ENCODE measurements at places on chromosomes 2 and 18. TPM values are rescaled to one million over a fixed set of nuclear protein-coding genes. Genes with fewer than 3 reads are reported as not detected.

Gene MEIS1
- total RNA-seq, result 158 TPM

Gene ZC3H6
- total RNA-seq, result 15.5 TPM

Gene SMCHD1
- total RNA-seq, result 40.3 TPM

Gene WDR54
- 42.3 TPM for total RNA-seq

Gene HNMT
- total RNA-seq, result 135 TPM

Gene DOK6
- total RNA-seq, result 21.3 TPM

Gene AP1S3
- 14.2 TPM for total RNA-seq

Gene MAPK4
- total RNA-seq, result 2.6 TPM

DNA sequence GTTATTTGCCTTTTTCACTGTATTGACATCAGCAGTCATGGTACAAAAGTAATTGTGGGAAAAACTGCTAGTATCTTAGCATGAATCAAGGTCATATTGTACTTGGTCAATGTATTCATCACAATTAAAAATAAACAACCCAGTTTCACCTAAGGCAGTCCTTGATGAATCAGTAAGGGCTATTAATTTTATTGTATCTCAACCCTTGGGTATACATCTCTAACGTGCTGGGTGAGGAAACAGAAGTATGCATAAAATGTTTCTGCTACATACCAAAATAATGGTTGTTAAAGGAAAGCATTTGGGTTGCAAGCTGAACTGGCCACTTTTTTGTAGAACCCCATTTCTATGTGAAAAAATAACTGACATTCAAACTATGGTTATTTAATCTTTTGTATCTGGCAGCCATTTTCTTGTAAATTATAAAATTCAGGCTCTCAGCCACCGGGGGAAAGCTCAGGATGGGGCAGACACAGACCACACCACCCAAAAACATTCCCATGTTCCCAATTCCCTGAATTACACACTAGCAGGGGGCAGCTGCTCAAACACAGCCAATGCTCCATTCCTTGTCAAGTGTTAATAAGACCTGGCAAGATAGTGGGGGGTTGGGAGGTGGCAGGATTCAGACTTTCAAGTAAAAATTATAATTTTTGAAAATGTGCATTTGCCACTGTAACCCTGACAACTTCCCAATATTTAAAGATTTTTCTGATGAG lies 49.3 kb downstream of the OLA1 start:
- no peak for DNase-seq

DNA sequence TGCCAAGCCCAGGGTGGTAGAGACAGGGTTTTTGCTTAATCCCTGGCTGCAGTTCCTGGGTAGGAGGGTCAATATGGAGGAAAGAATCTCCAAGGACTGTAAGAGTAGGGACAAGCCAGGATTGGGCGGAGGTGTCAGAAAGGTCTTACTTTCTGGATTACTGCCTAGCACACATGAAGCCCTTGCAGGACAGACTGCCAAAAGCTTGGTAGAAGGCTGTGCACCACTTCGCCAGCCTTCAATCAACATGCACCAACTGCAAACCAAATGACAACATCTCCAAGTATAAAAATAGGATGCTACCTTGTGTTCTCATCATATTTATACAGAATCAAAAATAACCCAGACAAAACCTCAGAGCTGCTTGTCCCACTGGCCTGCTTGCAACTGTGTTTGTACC lies 3.7 kb downstream of the ZNF142 start:
- no peak for DNase-seq

GRCh38 chr2:22003270-22003669 lies 879.5 kb downstream of the TDRD15 start:
- DNase-seq, result no peak

- DNase-seq, result no peak
These were observed 53.9 kb upstream of the PXDN start for GRCh38 chr2:1798115-1798784.

- peak; percentile 26 for DNase-seq
These were observed 67.9 kb downstream of the EIPR1 start for GRCh38 chr2:3309496-3310355.

DNA sequence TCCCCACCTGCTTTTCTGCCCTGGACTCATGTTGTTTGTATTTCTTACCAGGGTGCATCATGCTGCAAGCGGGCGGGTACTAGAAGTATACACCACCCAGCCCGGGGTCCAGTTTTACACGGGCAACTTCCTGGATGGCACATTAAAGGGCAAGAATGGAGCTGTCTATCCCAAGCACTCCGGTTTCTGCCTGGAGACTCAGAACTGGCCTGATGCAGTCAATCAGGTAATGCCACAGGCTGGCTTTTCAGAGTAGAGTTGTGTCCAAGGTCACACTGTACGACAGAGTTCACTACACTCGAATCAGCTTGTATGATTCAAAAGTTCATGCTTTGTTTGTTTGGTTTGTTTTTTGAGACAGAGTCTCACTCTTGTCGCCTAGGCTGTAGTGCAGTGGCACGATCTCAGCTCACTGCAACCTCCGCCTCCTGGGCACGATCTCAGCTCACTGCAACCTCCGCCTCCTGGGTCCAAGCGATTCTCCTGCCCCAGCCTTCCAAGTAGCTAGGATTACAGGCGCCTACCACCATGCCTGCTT lies 19.4 kb downstream of the SRSF7 start:
- no peak for DNase-seq

GRCh38 chr2:54610700-54611099 lies 112.8 kb upstream of the EML6 start:
- no peak for DNase-seq

DNA sequence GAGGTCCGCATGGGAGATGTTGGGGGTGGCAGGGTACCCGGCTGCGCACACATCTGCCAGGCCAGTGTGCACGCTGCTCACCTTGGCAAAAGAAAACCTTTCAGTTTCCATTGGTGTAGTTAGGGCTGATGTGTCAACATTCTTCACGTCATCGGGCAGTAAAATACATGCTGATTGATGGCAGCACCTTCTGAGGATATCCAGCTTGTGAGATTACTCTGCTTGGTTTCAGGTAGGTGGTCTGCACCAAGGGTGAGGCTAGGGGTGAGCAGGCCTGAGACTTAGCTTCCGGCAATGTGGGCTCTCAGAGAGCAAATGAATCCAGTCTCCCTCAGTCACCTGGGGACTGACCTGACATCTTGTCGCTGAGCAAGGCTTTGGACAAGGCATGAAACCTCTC lies 19.3 kb upstream of the ACKR3 start:
- DNase-seq, result no peak

DNA sequence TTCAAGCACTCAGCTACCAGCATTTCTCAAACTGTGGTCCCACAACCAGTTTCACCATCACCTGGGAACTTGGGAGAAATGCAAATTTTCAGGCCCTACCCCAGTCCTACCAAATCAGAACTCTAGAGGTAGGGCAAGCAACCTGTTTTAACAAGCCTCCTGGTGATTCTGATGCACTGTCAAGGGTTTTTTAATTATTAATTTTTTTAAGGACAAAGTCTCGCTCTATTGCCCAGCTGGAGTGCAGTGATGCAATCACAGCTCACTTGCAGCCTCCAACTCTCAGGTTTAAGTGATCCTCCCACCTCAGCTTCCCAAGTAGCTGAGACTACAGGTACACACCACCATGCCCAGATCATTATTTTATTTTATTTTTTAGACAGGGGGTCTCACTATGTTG lies 7.8 kb downstream of the ACMSD start:
- no peak for DNase-seq

GRCh38 chr2:23549051-23549450 lies 164.1 kb downstream of the KLHL29 start:
- DNase-seq, result peak; percentile 31

- DNase-seq, result peak; percentile 12
These were observed 126.3 kb downstream of the HDAC4 start for GRCh38 chr2:239274391-239275043.

DNA sequence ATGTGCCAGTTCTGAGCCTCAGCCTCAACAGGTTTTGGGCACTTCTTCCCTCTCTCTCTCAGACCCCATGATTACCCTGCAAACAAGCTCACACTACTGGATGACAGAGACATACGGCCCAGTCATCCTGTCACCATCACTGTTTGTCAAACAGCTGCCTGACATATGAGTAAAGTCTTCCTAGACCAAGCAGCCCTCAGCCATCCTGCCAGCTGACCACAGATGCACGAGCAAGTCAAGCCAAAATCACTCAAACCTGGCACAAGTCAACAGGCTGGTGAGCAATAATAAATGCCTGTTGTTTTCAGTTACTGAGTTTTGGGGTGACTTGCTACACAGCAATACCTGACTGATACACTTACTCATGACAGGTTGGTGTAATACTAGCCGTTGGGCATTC lies 75.5 kb upstream of the KLF7 start:
- no peak for DNase-seq

DNA sequence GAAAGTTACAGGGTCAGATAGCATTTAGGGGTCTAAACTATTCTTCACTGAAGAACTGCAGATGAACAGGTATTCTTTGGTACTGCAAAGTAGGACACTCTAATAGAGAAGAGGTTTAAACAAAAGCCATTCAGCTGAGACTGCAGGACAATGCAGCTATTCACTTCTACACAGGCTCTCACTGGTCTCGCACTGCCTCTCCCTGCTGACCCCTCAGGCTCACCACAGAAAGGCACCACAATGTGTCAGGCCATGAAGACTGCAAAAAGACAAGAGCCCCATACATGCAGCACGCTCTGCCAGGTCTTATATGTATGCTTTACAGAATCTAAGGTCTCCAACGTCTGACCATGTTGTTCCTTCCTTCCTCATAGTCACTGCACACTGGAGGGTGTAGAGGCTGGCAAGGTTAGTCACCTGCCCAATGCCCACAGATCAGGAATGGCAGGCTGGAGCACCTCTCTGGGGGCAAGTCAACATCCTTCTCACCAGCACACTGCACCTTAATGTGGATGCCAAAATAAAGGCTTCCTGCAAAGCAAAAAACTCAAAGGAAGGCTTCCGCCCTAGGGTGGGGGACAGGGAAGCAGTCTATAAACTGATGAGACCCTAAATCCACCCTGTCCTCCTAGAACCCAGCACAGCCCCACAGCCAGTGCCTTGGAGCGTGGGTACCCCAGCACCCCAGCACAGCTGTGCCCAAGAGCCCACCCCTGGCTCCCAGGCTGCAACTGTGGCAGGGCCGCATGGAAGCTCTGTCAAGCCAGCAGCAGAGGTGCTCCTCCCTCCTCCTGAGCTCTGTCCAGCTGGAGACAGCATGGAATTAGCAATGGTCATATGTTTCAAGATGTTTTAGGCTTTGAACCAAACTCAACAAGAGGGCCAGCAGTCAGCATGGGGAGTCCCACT lies 10.7 kb upstream of the RNU4ATAC start:
- no peak for DNase-seq

DNA sequence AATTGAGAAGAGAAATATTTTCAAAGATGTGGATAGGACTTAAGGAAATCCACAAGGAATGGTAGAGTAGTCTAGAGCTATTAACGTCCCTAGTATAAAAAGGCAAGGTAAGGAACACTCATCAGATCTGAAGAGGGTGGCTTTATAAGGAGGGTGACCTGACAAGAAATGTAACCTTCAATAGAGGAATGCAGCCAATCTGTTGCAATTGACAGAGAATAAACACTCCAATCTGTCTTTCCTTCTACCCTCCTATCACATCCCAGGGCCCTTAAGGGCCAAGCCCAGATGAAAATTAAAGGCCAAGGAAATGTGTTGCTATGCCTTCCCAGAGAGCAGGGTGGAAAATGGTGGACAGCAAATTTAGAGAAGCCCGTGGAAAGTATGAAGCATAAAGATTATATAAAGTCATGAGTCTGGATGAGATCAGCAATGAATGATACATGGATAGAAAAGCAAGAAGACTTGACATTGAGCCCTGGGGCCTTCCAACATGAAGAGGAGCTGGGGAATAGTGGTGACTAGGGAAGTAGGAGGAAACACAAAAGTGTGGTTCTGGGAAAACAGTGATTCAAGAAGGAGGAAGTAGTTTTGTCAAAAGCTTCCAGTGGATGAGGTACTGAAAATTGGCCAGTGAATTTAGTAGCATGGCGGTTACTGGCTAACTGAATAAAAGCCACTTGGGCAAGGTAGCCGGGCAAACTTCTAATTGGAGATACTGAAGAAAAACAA lies 270.6 kb upstream of the TANK start:
- DNase-seq, result no peak

- peak; percentile 68 for DNase-seq
These were observed 266.5 kb downstream of the NEDD4L start for GRCh38 chr18:58310517-58310916.

- no peak for DNase-seq
These were observed 55.6 kb upstream of the STAT1 start for GRCh38 chr2:191069606-191070005.

- DNase-seq, result peak; percentile 79
These were observed 70.4 kb downstream of the IL1R2 start for GRCh38 chr2:102061962-102062795.

DNA sequence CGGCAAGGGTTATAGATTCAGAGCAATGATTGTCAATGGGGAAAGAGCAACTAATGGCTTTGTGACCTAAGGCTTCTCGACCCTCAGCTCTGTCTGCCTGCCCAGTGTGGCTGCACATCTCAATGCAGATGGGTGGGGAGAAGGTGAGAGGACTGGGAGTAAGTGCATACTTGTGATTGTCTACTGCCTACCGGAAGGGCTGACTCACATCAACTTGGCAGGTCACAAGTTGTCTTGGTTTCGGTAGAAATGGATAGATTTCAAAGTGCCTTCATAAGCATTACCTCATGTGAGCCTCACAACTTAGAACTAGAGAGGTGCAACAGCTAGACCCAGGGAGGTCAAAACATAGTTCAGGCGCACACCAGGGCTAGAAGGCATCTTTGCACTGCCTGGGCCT lies 29.4 kb downstream of the STAT1 start:
- DNase-seq, result no peak

GRCh38 chr2:59339121-59339836 lies 1098.2 kb upstream of the FANCL start:
- no peak for DNase-seq

- no peak for DNase-seq
These were observed 96.9 kb upstream of the FSHR start for GRCh38 chr2:49251251-49251650.

- DNase-seq, result no peak
These were observed 80.0 kb upstream of the TMEM200C start for GRCh38 chr18:5975111-5976002.

Measured in lung (tissue), 17 donors.